H1 (cell line): ENCODE measurements at places on chromosomes 3 and 15. TPM values are rescaled to one million over a fixed set of nuclear protein-coding genes. Genes with fewer than 3 reads are reported as not detected.

- H3K27me3 ChIP-seq: no peaks in the 10 kb centered on the region
- peaks cover 8% of the 10 kb centered on the region for H3K4me1 ChIP-seq
- peak; percentile 17 for DNase-seq
- no peaks in the 10 kb centered on the region for H3K36me3 ChIP-seq
- no peak overlapping the region for H3K4me3 ChIP-seq
Measured at GRCh38 chr3:160885791-160886286, 129.8 kb downstream of the PPM1L start.

GRCh38 chr3:72957297-72957696, 39.3 kb upstream of the PPP4R2 start:
- H3K27me3 ChIP-seq: no peaks in the 10 kb centered on the region
- H3K36me3 ChIP-seq: no peaks in the 10 kb centered on the region
- no peaks in the 10 kb centered on the region for H3K4me1 ChIP-seq
- no peak for DNase-seq
- no peak overlapping the region for H3K4me3 ChIP-seq

- H3K27ac ChIP-seq: no peak overlapping the region
- no peak for DNase-seq
- no peaks in the 10 kb centered on the region; the same call in 1 of the 2 replicates for H3K4me1 ChIP-seq
- no peak overlapping the region for H3K4me3 ChIP-seq
- H3K27me3 ChIP-seq: no peaks in the 10 kb centered on the region
Measured at GRCh38 chr15:56148064-56148463, 95.6 kb downstream of the RFX7 start.

Gene NR2E3
- total RNA-seq: 0.40 and 0.56 TPM in 2 replicates

Gene SLC12A8
- 12.0 and 13.7 TPM in 2 replicates for total RNA-seq
